ENCODE measurements at places on chromosomes 2 and 18.
A peak's percentile ranks its signal among the peaks of the same experiment; 100 is the strongest.

DNA sequence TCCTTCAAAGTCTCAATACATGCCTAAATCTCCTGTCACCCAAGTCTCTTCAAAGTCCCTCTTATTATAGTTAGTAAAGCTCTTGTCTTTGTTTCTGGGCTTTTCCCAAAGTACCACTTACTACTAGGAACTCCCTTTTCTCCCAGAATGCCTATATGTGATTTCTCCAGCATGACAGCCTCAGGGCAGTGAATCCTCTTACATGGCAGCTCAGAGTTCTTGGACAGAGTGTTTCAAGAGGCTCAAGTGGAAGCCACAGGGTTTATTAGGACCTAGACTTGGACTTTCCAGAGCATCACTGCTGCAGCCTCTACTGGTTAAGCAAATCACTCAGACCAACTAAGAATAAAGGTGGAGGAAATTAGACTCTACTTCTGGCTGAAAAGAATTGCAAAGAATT is 98.9 kb downstream of the CSRNP3 start:
- no peak for DNase-seq

DNA sequence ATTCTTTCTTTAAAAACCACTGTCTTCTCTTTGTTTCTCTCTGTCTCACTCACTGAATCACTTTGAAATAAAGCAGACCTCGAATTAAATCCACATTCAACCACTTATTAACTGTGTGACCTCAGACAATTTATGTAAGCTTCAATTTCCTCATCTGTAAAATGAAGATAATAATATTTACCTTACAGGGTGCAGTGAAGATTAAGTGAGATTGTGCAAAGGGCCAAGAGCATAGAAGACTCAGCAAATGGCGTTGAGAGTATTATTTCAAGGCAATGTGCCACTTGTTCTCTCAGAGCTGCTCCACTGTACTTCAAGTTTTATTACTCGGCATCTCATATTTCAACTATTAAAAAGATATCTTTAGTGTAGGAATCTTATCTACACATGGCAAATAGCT is 454.2 kb upstream of the HNRNPA3 start:
- no peak for DNase-seq

GRCh38 chr18:33239298-33239697 is 201.2 kb downstream of the CCDC178 start:
- DNase-seq: no peak

DNA sequence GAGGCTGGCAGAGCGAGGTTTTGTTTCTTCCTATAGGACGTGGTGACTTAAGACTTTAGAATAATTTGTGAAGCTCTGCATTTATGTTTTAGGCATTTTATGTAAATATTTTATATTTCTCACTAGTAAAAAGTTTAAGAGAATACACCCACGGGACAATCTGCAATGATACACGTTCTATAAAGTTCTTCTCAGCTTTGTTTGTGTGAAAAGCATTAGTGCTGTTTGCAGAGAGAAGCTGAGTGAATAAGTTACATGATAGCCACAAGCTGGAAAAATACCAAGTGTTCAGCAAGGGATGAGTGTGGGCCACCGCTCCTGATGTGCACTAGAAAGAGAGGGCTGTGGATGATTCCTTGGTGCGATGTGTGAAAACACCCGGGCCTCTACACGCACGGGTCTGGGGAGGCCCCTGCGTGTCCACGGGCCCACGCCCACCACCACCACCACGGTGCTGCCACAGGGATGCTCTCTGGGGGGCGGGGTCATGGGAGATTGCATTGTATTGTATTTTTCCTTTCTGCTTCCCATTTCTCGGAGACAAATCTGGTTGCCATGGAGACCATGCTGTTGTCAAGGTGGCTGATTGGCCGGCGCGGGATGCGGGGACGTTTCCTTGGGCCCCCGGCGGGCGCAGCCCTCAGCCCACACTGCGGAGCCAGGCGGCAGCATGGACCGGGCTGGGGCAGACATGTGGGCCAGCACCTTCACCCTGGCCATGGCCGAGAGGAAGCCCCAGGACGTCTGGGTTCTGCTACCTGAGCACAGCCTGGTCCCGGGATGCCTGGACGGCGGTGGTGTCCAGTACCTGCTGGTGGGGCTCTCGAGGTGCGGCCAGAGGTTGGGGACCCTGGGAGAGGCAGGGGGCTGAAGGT is at the start of gene RTP5:
Gene RTP5 (plus strand): TSS at position 643 of the 875 bp plus-strand sequence. CDS start 28 bp downstream, at position 671.
- DNase-seq: no peak

DNA sequence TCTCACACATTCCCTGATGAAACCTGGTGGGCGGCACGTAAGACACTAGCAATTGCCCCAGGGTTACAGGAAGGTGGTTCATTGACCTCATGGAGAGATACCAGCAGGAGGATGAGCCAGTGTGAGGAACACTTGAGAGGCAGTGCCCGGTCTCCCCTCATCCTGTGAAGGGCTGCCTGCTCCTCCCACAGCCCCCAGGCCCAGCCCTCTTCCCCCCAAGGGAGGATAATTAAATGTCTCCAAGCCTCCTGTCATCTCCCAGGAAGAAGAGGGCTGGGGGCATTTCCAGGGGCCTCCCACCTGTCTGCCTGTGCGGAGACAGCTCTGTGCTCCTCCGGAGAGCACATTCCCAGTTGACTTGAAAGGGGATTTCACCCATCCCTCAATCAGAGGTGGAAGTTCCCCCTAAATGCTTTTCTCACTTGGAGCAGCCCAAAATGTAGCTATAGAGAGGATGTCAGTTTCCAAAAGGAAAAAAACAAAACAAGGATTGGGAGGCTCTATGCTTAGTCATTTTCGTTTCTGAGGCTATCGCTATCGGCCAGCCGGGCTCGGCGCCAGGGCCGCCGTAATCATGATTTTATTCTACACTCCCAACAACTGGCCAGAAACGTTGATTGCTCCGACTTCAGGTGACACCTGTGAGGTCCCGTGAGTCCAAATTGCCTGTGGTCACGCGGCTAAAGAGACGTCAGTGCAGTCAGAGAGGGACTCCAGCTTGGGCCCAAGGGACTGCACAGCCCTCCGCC is 7.1 kb downstream of the KCNF1 start:
- no peak for DNase-seq

DNA sequence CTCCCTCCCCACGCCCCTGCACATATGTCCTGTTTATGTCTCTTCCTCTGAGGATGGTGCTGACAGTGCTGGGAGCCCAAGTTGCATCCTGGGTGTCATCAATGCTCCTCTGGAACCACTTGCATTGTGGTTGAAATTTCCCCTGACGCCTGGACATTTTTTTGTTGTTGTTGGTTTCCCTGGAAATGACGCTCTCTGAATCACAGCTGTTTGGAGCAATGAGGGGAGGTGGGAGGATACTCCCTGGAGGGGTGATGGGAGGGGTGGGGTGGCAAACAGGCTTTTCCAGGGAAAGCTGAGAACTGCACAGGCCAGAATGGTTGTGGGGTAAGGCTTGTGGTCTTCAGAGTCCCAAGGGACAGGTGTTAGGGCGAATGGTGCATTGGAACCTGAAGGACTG is 29.6 kb downstream of the CELF4 start:
- DNase-seq: no peak

DNA sequence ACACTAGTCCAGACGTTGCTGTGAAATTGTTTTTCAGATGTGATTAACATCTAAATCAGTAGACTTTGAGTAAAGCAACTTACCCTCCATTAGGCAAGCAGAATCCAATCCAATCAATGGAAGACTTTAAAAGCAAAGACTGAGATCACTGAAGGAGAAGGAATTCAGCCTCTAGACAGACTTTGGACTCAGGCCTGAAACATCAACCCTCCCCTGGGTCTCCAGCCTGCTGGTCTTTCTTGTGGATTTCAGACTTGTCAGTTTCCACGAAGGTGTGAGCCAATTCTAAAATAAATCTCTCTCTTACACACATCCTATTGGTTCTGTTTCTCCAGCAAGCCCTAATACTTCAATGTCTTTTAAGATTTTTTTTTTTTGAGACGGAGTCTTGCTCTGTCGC is 50.0 kb upstream of the EDAR start:
- DNase-seq: no peak

- DNase-seq: peak; percentile 85
Observed at GRCh38 chr2:31333527-31334183, 80.9 kb downstream of the XDH start.

DNA sequence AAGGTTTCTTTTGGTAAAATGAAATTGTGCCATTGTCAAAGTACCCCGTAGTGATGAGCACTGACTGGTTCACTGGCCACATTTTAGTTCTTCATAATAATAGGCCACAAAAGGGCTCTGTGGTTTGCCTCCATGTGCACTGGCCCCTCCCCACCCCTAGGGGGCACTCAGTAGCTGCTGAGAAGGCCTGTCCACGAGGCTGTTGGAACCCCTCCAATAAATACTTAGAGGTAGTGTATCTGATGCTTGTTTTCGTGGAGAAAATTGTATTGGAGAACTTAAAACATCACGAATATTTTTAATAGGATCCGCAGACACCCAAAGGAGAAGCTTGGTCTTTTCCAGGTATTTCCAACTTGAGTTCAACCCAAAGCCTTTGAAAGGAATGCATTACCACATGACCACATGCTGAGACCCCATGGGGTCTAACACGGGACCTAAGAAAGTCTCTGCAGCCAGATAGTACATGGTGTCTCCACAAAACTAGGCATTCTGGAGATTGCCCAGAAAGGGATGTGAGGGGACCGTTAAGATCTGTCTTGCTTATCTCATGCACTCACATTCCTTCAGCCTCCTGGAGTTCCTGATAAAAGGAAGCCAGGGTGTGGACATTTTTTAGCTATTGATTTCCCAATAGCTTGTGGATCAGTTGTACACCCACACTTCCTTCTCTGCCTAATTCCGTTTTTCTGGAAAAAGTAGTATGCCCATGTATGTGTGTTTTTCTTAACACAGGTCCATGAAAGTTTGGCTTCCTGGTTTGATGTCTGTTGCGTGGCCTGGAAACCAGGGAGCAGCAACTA is 28.5 kb upstream of the NOSTRIN start:
- DNase-seq: peak; percentile 53

GRCh38 chr2:145356056-145356455 is 836.1 kb upstream of the ZEB2 start:
- no peak for DNase-seq

- peak; percentile 29 for DNase-seq
Observed at GRCh38 chr2:156319811-156320485, 12.6 kb downstream of the NR4A2 start.

DNA sequence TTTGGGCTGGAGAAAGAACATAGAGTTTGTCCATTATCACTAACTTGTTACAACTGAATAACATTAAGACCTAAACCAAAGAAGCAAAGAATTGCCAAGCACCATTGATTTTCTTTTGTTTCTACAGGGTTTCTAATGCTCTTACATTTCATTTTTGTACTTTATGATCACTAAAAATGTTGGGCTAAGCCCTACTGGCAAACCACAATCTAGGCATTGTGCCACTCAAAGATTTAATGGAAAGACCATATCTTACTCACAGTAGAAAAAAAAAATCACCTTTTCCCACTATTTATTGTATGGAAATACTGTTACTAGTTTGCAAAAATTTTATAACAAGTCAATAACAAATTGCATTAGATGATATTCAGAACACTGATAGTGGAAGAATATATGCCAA is 447.4 kb upstream of the PKDCC start:
- DNase-seq: no peak

GRCh38 chr18:42958353-42958752 is 157.1 kb downstream of the RIT2 start:
- DNase-seq: no peak

DNA sequence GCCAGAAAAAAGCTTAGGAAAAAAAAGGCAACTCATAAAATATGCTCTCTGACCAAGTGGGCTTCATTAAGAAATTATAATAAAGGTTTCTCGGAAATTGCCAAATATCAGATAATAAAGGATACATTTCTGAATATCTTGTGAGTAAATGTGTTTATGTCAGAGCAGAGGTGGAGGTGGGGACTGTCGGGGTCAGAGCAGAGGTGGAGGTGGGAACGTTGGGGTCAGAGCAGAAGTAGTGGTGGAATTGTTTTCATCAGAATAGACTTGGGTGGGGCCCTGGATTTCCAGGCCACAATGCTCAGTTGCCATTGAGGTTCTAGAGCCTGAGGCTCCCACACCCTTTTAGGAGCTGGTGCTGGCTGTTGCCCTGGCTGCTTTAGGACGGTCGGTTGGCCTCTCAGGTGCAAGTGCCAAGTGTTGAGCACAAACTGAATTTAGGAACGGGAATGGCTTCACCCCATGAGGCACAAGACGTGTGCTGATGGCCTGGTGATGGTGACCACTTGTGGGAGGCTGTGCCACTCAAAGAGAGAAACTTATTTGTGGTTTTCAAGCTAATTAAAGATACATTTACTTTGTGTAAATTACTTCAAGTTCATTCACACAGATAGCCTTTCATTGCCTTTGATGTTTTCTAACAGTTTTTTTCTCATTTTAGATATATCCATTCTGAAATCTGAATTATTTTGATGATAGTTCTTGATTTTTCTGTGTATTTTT is 131.5 kb downstream of the ATP9B start:
- peak; percentile 18 for DNase-seq

DNA sequence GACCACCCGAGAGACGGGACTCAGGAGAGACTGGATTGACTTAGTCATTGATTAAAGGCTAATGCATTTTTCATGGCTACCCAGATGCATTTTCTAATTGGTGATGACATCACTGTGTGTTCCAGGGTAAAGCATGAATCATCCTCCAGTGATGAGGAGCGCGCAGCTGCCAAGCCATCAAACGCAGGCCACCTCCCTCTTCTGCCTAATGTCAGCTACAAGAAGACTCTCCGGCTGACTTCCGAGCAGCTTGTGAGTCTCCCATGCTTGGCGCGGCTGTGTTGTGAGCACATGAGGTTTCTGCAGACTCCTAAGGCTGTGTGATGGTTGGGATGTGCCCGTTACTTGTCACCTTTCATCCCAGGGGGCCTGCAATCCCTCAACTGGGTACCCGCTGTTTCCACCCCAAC is 56.4 kb downstream of the LPIN1 start:
- DNase-seq: no peak

GRCh38 chr2:105143467-105144151 is 97.9 kb upstream of the GPR45 start:
- DNase-seq: peak; percentile 51

- no peak for DNase-seq
Observed at GRCh38 chr2:80638783-80639182, 334.2 kb upstream of the LRRTM1 start.

- peak; percentile 6 for DNase-seq
Observed at GRCh38 chr18:57959278-57959677, 84.7 kb upstream of the NEDD4L start.

- DNase-seq: no peak
Observed at GRCh38 chr2:181890271-181890670, 1.3 kb upstream of the ITPRID2 start.

GRCh38 chr2:128835342-128835855 is 516.7 kb upstream of the HS6ST1 start:
- DNase-seq: no peak

DNA sequence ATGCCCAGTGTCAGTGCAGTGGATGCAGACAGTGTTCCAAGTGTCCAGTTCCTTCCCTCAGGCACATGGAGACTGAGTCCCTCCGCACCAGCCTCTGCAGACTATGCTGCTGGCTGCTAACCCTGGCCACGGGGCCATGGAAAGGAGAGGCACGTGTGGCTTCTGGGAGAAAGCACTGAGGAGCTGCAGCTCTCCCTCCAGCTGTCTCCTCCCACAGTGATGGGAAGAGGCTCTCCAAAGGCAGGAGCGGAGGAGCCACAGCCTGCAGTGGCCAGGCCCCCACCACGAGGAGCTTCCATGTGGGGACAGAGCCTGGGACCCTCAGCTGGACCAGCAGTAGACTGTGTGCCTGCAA is 141.1 kb downstream of the NDUFA10 start:
- no peak for DNase-seq

Data from activated CD4-positive, alpha-beta T cell treated with anti-CD3 and anti-CD28 coated beads for 48 hours (primary cell).